HT1080 (cell line): ENCODE measurements at places on chromosomes 6 and 20. TPM values are rescaled to one million over a fixed set of nuclear protein-coding genes. Genes with fewer than 3 reads are reported as not detected.

The TTLL9 gene
- total RNA-seq: not detected in 2 replicates

The TRIM10 gene
- total RNA-seq: not detected in 2 replicates

The TSBP1 gene
- total RNA-seq: not detected in 2 replicates

The DSN1 gene
- total RNA-seq: 24.4 and 25.5 TPM in 2 replicates

The SLC35D3 gene
- 0.07 TPM in 1 of 2 replicates, not detected in the other for total RNA-seq

The SSTR4 gene
- not detected in 2 replicates for total RNA-seq

The CLDN20 gene
- total RNA-seq: not detected in 2 replicates

The DEFB126 gene
- total RNA-seq: not detected in 2 replicates

DNA sequence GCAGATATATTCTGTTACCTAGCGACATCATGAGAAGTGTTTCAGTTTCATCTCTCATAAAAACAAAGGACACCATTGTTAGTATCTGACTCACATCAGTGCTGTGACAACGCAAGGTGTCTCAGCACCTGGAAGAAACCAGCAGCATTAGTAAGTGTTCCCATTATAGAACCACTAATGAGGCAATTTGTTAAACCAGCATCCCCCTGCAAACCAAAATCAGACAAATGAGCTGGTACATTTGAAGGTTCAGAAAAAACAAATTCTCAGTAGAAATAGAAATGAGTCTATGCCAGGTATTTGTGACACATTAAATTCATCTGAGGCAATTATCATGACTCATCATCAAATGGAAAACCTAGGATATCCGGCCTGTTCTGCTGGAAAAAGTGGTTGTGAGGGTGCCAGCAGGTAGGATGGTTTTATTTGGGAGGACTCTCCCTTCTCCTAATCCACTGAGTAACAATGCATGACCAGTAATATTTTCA is 151.7 kb downstream of the TMEM200A start:
- DNase-seq: peak; percentile 88

DNA sequence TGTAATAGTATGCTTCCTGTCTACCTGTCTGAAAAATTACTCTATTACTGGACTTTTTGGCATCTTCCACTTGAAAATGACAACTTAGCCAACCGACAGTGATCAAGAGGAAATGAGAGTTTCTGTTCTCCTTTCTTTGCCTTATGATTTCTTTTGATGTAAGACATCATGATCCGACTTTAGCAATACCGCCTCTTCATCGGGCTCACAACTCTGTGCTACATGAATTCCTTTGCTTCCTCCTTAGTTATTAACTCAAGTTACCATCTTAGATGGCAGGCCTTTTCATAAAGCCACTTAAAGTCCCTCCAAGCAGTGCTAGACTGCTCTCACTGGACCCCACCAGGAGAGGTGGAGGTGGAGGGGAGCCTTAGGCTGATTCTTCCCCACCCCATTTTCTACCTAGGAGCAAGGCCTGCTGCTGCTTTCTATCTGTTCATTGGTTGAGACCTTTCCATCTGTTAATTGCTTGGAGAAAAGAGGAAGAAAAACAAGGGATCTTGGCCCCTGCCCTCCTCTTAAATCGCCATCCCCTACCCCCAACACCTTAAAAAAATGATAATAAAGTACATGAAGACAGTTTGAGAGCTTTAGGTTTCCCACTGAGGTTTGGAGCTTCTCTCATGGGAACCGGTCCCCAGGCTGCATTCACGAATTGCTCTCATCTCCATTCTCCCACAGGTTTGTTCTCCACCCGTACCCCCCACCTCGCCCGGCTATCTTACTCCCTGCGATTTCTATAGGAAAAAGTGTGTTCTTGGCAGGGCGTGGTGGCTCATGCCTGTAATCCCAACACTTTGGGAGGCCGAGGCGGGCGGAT is 21.6 kb upstream of the MCM3 start:
- DNase-seq: no peak

DNA sequence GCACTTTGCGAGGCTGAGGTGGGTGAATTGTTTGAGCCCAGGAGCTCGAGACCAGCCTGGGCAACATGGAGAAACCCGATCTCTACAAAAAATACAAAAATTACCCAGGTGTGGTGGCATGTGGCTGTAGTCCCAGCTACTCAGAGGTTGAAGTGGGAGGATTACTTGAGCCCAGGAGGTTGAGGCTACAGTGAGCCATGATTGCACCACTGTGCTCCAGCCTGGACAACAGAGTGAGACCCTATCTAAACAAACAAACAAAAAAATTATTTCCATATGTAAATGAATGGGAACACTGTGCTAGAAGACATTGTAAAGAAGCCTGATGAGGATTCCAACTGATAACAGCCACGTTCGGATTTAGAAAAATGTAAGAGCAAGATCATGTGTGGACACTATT is 154.2 kb downstream of the ZFP64 start:
- DNase-seq: no peak

- no peak for DNase-seq
Measured at GRCh38 chr6:1439349-1439748, 50.0 kb downstream of the FOXF2 start.

DNA sequence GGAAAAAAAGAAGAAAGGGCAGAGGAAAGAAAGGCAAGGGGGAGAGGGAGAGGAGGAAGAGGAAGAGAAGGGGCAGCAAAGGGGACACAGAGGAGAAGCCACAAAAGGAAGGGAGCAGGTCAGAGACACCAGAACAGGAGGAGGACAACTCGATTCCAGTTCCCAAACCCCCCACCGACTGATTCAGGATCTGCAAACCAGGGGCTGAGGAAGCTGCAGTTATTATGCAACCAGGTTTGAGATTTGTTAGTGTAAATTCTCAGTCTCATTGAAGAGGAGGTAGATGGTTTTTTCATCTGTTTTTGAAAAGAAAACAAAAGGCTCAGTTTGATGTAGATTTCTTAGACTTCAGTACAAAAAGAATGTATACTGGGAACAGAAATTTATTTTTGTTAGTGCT is 202.8 kb downstream of the FOXC1 start:
- DNase-seq: no peak

DNA sequence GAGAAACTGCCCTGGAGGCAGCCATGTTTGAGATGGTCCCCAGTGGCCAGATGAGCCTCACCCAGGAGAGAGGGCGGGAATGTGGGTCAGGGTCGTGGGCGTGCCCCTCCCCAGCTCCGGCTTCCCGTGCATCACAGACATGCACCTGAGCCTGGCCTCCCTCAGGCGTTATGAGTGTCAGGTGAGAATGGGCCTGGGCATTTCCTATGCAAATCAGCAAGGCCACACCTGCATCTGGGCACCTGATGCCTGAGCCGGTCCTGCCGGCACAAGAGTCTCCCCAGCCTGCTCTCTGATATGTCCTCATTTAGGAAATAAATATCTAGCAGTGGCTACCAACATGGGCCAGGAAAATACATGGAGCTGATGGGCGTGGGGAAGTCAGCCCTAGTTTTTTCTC is 82.4 kb downstream of the RAMACL start:
- DNase-seq: no peak

GRCh38 chr6:73497915-73498314 is 22.9 kb downstream of the EEF1A1 start:
- no peak for DNase-seq

- DNase-seq: no peak
Measured at GRCh38 chr20:46043556-46043955, 14.5 kb downstream of the SLC12A5 start.

GRCh38 chr6:148413321-148414091 is 70.9 kb downstream of the SASH1 start:
- DNase-seq: no peak

GRCh38 chr20:46588532-46589511 is 38.4 kb upstream of the OCSTAMP start:
- DNase-seq: no peak

- DNase-seq: no peak
Measured at GRCh38 chr6:73348550-73349204, 5.4 kb downstream of the DPPA5 start.

GRCh38 chr6:116451916-116452315 is 9.3 kb upstream of the CALHM6 start:
- no peak for DNase-seq

DNA sequence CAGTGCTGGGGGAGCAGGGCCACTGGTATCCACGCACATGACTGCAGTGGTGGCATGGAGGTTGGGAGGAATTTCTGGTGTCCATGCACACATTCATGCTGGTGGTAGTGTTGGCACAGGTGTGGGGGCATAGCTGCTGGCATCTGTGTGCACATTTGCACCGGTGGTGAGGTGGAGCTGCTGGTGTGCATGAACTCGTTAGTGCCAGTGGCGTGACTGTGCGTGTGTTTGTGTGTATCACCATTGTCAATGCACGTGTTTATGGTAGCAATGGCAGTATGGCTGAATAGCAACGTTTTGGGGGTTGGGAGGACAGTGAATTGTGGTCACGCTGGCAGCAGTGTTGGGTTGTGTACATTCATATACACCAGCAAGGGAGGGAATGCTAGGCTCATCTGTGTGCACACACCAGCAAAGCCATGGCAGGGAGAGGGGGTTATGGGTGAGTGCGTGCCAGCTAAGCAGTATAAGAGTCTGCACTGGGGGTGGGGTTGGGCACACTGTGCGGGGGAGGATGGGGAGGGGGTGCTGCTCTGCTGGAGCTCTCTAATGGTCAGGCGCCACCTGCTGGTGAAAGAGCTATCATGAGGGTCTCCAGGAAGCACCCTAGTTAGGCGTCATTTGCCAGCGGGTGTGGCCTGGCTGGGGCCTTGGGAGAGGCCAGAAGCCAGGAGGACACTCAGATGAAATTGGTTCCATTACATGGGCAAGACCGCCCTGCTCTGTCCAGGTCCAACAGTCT is 626.1 kb upstream of the ID4 start:
- DNase-seq: peak; percentile 3

- no peak for DNase-seq
Measured at GRCh38 chr20:24575811-24576210, 106.4 kb downstream of the SYNDIG1 start.

- DNase-seq: no peak
Measured at GRCh38 chr20:46838011-46838410, 56.6 kb upstream of the EYA2 start.

- no peak for DNase-seq
Measured at GRCh38 chr6:170093276-170093657, 197.6 kb downstream of the DLL1 start.

DNA sequence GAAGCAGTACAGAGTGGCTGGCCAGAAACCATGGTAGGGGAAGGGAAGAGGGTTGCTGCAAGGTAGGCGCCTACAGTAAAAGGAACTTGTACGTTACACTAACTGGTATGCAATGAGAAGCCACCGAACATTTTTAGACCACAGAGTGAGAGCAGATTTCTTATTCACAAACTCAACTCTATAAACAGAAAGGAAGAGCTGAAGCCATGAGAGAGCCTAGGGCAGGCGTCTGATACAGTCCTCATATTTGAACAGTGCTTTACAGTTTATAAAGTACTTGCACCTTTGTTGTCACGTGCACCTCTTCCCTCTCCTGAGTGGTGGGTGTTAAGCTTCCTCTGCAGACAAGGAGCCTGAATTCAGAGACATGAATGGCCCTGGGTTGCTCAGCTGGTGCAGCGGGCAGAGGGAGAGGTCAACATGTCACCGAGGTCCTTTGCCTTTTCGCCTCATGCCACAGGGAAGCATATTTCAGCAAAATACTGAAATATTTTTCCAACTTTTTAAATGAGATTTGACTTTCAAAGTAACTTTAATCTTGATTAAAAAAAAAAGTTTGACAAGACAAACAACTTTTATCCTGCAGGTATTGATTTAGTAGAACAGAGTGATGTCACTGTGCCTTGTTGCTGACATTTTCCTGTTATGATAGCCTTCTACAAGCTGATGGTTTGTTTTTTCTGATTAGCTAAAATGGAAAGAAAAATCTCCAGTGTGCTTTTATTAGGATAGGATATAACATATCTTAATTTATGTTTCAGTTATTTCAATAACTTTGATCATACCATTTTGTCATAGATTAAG is 23.8 kb downstream of the UST start:
- no peak for DNase-seq

DNA sequence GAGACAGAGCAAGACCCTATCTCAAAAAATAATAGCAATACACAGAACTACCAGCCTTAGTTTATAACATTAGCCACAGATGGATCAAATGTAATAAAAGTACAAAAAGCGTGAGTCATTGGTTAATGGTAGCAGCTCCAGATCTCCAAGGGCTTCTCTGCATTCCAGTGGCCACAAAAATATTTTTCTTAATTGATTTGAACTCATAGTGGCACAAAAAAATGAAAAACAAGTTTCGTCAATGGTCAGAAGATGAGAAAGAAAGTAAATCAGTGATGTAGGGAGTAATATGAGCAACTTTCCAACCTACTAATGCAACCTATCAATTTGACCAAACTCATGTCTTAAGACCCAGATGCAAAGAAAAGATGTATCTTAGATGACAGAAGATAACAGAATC is 79.6 kb downstream of the CEP57L1 start:
- no peak for DNase-seq

- DNase-seq: no peak
Measured at GRCh38 chr6:90811596-90812226, 224.8 kb upstream of the MAP3K7 start.

- no peak for DNase-seq
Measured at GRCh38 chr20:58992911-58993310, 11.9 kb downstream of the NELFCD start.

DNA sequence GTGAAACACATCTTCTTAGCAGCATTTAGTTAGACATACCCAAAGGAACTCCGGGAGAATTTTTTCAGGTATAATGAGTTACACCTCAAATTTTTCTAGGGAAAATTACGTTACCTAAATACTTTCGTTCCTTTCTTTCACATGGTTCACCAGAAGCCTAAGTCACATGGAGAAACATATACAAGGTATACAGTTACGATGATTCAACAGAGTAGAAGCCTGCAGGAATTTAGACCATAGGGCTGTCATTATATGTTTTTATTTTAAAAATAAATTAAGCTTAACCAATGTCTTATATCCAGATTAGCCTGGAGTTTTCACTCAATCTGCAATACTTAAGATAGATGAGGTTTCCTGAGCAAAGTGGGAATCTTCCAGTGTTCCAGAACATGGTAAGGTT is 549.5 kb upstream of the JARID2 start:
- DNase-seq: no peak

DNA sequence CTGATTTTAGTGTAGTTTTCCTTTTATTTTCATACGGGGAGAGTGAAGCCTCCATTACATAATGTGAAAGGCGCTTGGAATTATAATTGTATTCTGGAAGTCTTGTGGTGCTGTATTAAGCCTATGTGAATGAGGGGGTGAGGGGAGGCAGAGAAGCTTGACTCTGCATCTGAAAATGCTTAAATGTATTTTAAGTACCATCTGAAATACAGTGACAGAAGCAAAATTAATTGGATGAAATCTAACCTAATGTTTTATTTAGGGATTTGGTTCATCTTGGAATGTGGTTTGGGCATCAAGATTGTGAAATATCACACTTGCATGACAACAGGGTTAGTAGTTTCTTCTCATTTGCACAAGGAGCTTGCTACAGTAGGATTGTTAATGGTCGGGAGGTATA is 41.2 kb downstream of the TMEM200A start:
- no peak for DNase-seq

GRCh38 chr20:34946661-34947060 is 8.9 kb downstream of the GSS start:
- no peak for DNase-seq
